Stimulated activated CD8-positive, alpha-beta memory T cell treated with anti-CD3 and anti-CD28 coated beads, Interleukin-4, amount 100 ng/mL, for 1 hour (primary cell): ENCODE measurements at places on chromosomes 3 and 15.

DNA sequence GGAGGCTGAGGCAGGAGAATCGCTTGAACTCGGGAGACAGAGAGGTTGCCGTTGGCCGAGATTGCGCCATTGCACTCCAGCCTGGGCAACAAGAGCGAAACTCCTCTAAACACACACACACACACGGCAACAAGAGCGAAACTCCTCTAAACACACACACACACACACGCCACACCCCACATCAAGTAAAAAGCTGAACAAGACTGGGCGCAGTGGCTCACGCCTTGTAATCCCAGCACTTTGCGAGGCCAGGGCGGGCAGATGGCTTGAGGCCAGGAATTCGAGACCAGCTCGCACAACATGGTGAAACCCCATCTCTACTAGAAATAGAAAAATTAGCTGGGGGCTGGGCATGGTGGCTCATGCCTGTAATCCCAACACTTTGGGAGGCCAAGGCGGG is 49.0 kb downstream of the HOMER2 start:
- DNase-seq, result no peak

- DNase-seq, result no peak
Measured at GRCh38 chr3:39748002-39748401, 61.4 kb upstream of the MYRIP start.

DNA sequence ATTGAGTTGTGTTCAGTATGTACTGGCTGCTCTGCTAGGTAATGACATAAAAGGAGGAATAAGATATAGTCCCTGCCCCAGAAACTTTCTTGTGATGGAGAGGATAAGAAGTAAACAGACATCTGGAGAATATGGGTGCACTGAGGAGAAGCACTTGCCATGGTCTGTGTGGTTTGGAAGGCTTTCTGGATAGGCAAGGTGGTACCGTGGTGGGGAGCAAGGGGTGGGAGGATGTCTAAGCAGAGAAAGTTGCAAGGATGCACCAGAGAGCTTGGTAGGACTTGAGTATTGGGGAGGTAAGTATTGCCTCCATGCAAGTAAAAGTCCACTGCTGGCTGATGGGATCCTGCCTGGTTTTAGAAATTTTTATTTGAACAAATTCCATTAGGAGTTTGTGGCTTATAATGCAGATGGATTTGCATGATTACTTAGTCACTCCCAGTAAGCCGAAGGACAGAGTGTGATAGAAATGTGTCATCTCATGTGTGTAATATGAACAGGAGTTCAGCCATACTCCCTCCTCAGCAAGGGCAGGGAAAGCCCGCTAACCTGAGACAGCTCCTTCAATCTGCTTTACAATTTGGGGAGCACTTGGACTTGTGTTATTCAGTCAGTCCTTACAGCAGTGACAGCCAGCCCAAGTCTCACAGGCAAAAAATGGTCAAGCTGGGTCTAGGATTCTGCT is 53.6 kb downstream of the CLSTN2 start:
- no peak for DNase-seq

GRCh38 chr3:195613468-195614069 is 29.8 kb upstream of the APOD start:
- DNase-seq, result no peak

- no peak for DNase-seq
Measured at GRCh38 chr3:128195802-128196201, 42.5 kb downstream of the EEFSEC start.

DNA sequence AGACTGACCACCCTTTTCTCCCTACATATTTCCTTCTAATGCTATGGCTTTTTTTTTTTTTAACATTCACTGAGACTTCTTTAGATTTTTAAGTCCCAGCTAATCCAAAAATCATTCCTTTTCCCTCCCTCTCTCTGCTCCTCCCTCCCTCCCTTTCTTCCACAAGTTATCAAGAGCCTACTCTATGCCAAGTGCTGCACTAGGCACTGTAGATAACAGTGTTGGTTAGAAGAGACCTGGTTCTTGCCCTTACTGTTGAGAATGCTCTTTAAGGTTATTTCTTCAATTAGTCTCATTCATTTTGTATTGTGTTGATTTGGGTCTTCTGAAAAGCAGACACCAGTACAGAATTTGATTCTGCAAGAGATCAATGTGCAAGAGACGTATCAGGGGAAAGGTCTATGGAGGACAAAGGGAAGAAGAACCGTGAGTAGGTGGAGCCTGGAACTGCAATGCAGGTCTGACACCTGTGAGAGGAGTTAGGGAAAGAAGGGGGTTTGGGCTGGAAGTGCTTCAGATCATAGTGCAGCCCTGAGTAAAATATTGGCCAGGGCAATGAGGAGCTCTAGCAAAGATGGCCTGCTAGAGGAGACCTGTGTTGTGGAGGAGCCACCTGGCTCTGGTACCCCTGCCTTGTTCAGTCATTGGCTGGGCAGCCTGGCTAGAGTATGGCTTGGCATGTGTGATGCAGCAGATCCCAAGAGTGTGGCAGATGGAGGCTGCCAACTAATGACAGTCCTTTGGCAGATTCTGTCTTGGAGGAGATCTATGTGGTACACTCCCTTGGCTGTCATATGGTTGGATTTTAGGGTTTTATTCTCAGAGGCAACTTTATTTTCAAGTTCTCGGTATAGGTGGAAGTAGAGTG is 9.7 kb upstream of the PCOLCE2 start:
- no peak for DNase-seq

DNA sequence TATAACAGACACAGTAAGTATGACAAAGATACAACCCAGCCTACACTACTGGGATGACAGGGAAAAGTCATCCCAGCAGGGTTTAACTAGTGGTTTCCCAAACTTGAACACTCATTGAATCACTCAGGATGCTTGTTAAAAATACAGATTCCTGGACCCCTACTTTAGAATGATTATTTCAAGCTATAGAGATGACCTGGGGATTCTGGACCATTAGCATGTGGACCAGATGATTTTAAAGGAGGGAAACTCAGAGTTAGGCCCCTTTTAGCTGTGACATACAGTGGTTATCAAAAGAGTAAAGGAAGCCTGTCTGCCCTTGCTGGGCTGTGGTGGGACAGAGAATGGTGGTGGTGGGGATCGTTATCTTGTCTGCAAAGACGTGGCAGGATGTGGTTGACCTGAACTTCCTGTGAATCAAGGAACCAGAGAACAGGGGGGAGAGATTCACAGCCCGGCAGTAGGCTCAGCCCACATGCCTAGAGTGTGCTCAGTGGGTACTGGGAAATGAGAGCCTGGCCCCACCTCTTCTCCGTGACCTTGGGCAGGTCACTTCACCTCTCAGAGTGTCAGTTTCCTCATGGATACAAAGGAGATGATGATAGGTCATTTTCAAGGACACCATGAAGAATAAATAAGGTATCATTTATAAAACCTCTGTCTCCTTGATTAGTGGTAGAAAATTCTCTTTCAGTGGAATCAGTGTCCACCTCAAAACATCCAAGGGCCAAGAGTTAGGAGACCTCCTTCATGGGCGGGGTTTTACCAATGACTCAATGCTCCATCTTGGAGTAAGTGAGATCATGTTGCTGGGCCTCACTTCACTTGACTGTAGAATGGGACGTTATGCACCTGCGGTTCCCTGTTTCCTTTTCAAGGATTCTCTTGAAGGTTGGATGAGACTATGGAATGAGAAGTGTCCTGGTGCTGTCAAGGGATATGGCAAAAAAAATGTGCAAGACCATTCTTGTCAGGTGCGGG is 306.5 kb downstream of the RPLP1 start:
- DNase-seq, result peak; percentile 73

DNA sequence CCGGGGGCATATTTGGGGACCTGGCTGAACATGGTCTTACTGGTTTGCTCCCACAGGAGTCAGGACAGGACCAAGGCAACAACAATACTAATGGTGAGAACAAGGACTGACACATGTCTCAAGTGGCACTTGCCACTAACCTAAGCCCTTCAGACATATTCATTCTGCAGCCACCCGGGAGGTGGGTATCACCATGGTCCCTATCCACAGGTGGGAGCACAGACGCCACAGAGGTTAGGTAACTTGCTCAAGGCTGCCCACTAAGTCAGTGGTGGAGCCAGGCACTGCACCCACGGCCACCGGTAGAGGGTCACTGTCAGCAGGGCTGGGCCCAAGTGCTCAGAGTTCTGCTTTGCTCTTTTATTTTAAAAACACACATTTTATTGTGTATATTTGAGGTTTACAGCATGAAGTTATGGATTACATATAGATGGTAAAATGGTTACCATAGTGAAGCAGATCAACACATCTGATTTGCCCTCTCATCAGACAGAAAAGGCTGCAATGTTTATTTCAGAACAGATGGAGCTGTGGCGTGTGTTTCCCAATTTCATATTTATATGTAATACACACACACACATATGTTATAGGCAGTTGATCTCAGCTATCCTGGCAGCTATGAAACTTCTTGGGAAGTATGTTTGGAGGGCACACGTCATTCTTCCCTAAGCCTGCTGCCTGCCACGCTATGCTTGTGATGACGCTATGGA is 30.0 kb upstream of the SLC41A3 start:
- no peak for DNase-seq

GRCh38 chr15:101376615-101377395 is 81.8 kb upstream of the SNRPA1 start:
- DNase-seq, result no peak

DNA sequence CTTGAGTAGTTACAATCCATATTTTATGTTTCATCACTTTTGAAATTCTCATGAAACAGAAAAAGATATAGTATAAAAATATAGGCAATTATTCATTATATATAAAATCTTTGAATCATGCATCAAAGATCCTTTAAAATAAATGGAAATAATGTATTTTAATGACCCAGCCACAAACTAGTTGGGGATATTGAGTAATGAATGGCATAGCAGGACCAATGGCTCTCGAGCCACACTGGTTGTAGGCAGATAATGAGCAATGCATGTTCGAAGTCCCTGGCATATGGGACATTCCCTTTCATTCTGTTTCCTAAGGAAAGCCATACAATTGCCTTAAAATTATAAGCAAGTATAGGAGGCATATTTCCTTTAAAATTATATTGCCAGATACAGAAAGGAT is 107.4 kb upstream of the IL12A start:
- DNase-seq, result no peak

DNA sequence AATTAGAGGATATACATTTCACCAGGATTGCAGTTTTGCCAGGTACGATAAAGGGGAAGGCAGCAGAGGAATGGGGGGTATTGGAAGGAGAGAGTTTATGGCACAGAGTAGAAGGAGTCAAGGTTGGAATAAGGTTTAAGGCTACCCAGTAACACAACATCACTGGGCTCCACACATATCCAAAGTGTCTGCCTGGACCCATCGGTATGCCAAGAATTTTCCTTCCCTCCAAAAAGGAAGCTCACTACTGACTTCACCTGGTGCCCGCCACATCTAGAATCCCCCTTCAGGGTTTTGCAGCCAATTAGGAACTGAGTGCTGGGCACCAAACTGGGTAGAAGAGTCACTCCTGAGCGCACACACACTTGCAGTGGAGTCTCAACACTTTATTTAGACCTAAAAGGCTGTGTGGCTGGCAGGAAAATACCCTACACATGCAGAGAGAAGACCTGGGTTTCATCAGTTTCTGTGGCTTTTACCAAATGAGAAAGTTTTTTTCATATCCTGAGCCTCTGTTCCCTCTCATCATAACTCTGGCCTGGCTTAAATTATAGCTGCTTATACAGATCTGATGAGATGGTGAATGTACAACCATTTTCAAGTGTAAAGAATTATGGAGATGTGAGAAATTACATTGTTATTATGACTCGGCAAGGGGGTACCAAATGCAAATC is 190.8 kb upstream of the LPP start:
- no peak for DNase-seq

DNA sequence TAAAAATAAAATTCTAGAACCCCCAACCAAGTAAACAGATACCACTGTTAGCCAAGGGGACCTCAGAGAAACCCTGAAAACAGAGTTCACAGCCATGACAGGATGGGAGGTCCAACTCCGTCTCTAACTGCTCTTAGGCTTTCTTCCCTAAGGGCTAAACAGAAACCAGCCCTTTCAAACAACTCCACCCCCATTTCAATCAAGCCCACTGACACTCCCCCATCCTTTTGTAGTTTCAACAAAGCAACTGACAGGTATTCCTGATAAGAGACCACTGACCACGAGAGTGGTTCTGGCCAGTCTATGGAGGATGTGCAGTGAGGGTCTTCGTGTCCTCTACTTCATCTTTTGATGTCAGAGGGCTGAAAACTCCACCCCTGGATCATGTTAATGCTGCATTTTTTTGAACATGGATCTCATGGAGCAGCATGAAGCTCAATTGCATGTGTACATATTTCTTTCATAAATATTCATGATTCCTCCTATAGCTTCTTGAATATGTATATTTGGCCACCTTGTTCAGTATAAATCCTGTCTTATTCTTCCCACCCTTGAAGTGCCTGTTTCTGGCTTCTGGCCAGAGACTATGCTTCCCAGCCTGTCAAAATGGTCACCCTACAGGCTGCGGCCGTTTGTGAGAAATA is 222.6 kb downstream of the OSBPL10 start:
- no peak for DNase-seq

DNA sequence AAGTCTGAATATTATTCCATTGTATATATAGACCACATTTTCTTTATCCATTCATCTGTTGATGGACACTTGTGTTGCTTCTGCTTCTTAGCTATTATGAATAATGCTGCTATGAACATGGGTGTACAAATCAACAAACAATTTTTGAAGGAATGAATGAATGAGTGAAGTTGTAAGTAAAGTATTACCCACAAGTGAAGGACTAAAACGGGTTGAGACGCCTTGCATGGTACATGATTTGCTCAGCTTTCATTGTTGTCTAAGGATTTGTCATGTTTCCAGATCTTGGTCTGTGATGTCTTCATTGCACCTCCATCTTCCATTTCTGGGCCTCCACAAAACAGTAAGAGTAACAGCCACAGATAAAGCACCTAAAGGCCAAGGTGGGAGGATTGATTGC is 20.5 kb downstream of the IFT122 start:
- DNase-seq, result no peak

- no peak for DNase-seq
Measured at GRCh38 chr3:40923143-40923542, 276.2 kb upstream of the CTNNB1 start.

DNA sequence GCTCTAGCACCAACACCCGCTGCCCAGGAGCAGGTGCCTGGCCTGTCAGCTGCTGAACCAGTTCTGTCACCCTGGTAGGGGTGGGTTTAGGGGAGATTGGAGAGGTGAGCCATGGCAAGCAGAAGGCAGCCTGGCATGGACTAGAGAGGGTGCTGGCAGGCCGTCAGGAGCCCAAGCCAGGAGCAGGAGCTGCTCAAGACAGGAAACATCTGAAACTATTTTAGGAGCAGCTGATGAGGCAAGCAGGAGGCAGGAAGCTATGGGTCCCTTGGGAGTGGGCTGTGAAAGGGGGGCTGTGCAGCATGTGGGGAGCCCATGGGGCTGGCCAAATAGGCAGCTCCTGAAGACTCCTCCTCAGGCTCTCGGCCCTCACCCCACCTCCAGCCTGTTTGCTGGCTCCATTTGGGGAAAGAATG is 2.3 kb downstream of the INKA1 start:
- DNase-seq, result no peak

- DNase-seq, result no peak
Measured at GRCh38 chr3:128438488-128439072, 28.1 kb downstream of the DNAJB8 start.
